AG09319 (cell line): ENCODE measurements at places on chromosomes 5 and 9.
A peak's percentile ranks its signal among the peaks of the same experiment; 100 is the strongest.

DNA sequence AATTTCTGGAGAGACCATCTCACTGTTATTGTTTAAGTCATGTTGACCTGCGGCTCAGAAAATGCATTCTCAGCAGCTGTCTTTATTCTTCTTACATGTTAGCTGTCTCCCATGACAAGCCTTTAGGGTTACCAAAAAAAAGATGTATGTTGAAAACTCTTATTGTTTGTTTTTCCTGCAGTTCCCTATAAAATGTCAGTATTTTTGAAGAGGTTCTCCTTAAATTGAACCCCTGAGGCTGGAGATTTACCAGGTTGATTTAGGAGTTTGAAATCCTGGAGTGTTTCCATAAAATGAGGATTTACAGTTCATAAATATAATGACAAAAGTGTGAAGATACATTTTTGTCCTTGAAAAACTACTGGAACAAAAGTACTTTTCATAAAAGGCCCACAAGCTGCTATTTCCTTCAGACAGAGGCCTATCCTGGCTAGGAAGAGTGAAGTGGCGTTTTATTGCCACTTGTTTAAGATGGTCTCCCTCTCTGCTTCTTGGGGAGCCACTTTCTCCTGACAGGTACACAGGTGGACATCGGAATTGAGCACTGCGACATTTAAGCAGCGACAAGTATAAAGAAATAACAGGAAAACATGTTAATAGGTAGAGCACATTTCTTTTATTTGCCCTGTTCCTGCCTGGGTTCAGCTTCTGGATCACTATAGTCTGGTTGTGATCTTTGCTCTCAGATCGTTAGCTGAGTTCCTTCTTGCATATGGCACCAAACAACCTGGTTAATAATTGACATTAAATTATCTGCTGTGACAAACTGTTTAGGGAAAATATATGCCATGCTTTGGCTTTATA is 344.8 kb upstream of the RPS23 start:
- DNase-seq = no peak

GRCh38 chr5:172584638-172585037 is 56.4 kb upstream of the NEURL1B start:
- no peak for DNase-seq

DNA sequence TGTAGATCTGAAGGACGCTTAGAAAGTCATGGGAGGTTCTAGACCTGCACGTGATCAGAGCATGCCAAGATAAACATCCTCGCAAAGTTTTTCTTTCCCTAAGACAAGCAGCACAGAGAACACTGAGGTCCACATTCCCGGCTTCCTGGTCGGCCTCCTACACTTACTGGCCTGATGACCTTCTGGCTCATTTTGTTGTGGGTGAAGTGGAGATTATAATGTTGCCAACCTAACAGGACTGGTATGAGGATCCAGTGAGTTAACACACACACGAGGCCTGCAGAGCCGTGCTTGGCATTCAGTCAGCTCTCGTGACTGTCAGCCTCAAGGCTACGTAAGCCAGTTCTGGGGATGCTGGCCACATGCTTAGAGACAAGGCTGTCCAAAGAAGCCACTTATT is 186.0 kb downstream of the TENT4A start:
- no peak for DNase-seq

DNA sequence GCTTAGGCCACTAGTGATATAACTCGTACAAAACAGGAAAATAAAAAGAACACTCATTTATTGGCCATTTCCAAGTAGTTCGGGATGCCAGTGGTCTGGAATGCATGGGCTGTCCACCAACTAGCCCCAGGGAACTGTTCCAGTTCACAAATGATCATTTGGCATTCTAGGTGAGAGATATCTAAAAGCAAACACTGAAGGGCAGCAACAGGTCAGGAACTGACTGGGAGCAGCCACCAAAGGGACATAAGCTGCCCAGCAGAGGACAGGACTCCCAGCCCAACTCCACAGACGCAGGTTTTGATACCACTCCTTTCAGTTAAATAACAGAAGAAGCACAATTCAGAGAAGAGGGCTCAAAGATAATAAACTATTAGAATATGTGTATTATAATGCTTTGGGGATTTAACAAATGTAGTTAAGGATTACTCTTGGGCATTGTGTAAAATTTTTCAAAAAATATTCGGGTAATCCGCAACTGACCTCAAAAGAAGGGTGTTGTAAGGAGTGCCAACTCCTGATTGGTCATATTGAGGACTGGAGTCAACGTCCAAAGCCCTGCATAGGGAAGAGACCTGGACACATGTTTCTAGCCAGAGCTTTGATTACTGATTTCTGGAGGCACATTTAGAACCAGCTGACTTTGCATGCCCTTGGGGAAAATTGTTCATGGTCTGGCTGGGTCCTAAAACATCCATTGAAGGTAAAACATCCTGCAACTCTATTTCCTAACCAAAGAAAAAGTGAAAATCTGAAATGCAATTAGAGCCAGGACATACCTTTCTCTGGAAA is 320.0 kb downstream of the DNAH5 start:
- DNase-seq = no peak

GRCh38 chr9:21119093-21119770 is 22.4 kb downstream of the IFNW1 start:
- DNase-seq = no peak

GRCh38 chr5:132767150-132767549 is 9.9 kb downstream of the SEPTIN8 start:
- DNase-seq = no peak

- no peak for DNase-seq
Measured at GRCh38 chr5:139495638-139496435, 13.3 kb upstream of the STING1 start.

- no peak for DNase-seq
Measured at GRCh38 chr5:73908846-73909245, 282.9 kb downstream of the ARHGEF28 start.

DNA sequence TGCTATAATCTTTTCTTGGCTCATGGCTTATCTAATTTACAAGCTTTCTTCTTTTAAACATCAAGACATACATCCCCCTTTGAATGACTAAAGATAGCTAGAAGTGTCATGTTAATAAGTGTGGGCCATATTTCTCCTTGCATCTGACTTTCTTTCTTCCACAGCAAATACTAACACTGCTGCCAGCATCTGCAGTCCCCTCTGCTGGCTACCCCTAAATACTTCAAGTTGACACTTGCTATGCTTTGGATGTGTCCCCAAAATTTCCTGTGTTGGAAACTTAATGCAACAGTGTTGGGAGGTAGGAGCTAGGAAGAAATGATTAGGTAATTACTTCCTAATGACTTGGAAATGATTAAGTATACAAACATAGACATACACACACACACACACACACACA is 459.0 kb upstream of the ST8SIA4 start:
- DNase-seq = no peak

DNA sequence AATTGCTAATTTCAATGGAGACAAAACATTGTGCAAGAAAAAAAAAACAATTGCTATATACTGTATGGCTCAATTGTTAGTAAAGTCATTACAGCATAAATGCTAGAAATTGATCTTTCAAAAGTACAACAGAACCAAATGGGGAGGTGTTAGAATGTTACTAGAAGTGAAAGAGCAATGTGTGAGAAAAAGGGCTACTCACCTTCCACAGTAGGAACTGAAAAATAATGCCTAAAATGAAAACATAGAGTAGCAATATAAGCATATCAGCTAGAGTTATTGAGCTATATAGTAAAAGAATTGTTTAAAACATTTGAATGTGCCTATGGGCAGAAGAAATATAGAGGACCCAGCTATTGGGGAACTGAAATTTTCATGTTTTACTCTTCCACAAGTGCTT is 10.9 kb upstream of the RXFP3 start:
- DNase-seq = no peak

- no peak for DNase-seq
Measured at GRCh38 chr5:81405126-81405891, 11.4 kb upstream of the ACOT12 start.

- peak; percentile 49 for DNase-seq
Measured at GRCh38 chr9:21681641-21682040, 120.8 kb upstream of the MTAP start.

- no peak for DNase-seq
Measured at GRCh38 chr9:20357037-20357432, 265.3 kb downstream of the MLLT3 start.

DNA sequence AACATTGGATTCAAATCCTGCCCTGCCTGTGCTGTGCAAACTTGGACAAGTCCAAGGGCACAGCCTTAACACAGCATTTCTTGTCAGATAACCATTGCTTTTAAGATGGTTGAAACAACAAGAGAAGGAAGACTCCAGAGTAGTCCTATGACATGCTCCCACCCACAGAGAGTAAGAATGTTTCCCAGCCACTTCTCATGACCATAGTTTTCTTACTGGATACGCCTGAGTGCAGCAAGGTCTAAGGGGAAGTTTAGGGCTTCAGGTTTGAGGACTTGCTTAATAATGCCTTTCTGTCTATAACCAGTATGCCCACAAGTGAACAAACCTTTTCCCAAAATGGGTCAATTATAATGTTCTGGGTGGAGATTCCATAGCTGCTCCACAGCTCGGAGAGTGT is 126.4 kb downstream of the SLF1 start:
- DNase-seq = no peak

DNA sequence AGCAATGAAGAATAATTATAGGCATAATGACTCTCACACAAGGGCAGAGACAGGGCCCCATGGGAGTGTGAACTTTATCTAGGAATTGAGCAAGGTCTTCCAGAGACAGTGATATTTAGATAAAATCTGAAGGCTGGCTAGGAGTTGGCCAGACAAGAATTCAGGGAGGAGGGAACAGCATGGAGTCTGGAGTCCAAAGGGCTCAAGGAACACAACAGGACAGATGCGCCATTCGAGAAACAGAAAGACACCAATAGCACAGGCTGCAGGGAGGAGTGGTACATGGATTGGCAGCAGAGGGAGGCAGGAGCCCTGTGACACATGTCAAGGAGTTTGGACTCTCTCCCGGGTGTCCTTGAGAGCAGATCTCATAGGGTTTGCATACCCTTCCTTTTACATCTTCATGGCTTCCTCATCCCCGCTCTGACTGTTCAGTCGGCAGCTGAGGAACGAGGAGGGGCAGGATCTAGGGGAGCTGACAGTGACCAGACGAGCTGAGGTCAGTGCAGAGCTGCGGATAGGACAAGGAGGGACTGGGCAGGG is 64.0 kb upstream of the XPA start:
- DNase-seq = no peak

DNA sequence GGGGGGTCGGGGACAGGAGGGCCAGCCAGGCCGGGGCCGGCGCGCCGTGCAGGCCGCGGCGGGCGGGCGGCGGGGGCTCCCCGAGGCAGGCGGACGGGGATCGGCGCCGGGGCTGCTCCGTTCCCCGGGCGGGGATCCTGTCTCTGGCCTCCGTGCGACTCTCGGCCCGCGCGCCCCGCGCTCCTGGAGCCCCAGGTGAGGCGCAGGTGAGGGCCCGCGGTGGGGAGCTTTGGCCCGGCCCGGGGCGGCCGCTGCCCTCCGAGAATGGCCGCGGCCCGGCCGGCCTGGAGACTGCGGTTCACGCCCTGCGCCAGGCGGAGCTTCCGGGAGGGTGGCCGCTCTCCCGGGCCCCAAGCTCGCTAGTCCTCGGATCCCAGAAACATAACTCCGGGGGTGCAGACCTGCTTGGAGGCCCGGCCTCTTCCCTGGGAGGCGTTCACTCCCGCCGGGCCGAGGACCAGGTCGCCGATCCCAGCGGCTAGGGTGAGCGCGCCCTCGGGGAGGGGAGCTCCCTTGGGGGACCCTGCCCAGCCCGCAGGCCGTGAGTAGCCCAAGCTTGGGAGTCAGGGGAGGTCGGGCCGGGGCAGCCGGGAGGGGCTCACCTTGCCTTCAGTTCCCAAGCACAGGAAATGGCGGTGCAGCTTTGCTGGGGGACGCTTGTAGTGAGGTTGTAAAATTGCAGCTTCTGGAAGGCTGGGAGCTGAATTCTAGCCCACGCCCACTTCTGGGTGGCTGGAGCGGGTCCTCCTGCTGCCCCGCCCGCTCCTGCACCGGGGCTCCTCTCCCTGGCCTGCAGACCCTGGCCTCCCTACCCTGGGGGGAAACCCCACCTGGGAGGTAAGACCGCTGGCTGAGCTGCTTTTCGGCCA is 723 bp downstream of the PPP1R26 start:
- DNase-seq = no peak

DNA sequence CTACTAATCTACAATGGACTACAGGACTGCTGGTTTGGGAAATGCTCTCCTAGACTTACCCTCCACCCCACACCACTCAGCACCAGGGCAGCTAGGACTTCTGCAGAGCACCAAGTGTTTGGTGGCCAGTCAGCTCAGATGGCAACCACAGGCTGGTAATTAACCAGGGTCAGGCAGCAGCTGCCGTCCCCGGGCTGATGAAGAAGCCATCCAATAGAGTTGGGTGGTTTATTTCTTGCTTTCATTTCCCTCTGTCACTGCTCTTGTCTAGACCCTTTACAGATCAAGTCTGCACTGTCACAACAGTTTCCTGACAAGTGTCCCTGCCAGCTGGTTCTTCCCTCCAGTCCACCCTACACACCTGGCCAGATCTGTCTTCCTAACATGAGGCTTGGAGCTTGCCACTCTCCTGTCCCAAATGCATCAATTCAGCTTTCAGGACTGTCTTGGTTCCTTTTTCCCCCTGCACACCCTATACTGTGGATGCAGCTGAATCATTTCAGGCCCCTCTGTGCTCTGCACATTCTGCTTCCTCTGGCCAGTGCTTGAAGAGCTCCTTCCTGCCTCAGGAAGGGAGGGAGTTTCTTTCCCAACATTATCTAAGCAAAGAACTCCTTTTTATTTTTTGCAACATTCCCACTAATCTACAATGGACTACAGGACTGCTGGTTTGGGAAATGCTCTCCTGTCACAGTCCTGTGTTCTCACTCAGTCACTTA is 30.2 kb upstream of the HSPA9 start:
- DNase-seq = no peak

DNA sequence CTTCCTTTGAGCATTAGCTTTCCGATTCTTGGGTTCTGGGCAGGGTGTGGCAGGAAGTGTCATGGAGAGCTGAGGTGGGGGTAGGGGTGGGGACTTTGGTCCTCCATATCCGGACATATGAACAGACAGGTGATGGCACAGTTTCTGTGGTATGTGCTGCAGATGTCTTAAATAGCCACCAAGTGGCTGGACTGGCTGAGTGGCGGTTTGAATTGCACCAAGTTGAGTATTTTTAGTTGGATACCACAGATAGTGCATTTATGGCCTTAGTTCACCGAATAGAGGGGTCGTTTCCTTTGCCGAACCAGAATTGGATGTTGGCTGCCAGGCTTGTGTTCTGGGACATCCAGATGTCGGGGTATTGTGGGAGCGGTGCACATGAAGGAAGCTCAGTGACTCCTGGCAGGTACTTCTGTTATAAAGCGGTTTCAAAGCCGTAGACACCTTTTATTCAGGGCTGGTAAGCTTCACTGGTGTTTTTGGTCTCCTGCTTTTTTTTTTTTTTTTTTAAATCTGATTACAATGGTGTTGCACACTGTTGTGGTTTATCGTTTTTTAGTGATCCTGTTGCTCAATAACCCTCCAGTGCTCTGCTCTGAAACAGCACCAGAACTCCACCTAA is 15.1 kb upstream of the TNFAIP8 start:
- no peak for DNase-seq
